ENCODE measurements at places on chromosomes 3 and 15.

- no peak for DNase-seq
These were observed 12.1 kb upstream of the XRN1 start for GRCh38 chr3:142459929-142460328.

DNA sequence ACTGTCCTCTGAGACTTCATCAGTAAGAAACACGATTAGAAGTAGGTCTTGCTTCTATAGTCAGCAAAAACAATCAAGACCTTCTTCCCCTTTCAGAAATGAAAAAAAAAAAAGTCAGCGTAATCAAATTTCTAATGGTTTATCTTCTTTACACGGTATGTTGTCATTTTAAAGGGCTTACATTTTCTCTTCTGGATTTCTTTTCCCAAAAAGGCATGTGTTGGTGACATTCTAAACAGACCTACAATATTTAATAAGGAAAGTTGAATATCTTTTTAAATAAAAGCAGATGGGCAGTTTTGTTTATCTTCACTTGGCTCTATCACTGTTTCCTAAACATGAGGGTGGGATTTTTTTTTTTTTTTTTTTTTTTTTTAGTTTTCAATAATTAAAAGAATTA, 197.3 kb upstream of the ADAMTS9 start:
- no peak for DNase-seq

GRCh38 chr15:31866248-31866647, 164.1 kb upstream of the CHRNA7 start:
- no peak for DNase-seq

GRCh38 chr3:115359536-115359935, 212.4 kb upstream of the ZBTB20 start:
- no peak for DNase-seq

GRCh38 chr15:73560501-73561117, 72.6 kb downstream of the NPTN start:
- no peak for DNase-seq

GRCh38 chr3:409011-409410, 212.4 kb downstream of the CHL1 start:
- DNase-seq = no peak

DNA sequence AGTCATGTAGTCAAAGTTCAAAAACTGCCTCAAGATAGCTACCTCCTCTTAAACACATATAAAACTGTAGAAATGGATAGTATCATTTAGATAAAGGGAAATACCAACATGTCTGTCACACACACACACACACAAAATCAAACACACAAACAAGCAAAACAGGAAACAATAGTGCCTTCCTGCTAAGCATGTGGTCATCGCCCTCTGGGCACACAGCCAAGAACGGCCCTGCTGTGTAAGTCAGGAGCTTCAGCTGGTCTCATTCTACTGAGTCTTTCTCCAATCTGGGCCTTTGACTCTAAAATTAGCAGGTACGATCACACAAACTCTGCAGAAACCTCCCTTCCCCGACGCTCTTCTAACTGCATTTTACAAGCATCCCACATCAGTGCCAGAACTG, 272.2 kb upstream of the CHRNA7 start:
- no peak for DNase-seq

GRCh38 chr15:95561463-95561862, 769.0 kb upstream of the NR2F2 start:
- DNase-seq = no peak

GRCh38 chr3:45153658-45154437, 7.7 kb upstream of the CDCP1 start:
- DNase-seq = no peak

GRCh38 chr15:39009740-39010139, 445.1 kb upstream of the RASGRP1 start:
- no peak for DNase-seq

GRCh38 chr3:98855806-98856400, 45.6 kb downstream of the DCBLD2 start:
- DNase-seq = no peak

GRCh38 chr15:63233667-63234423, 43.6 kb upstream of the APH1B start:
- DNase-seq = no peak

- DNase-seq = no peak
These were observed 389.0 kb upstream of the THBS1 start for GRCh38 chr15:39191871-39192291.

- no peak for DNase-seq
These were observed 1.5 kb upstream of the U2SURP start for GRCh38 chr3:142999881-143000280.

GRCh38 chr3:194166682-194167479, 30.9 kb downstream of the HES1 start:
- DNase-seq = no peak

- DNase-seq = no peak
These were observed 102.2 kb downstream of the ABI3BP start for GRCh38 chr3:100891033-100891432.

GRCh38 chr3:153273217-153273616, 111.2 kb downstream of the RAP2B start:
- DNase-seq = no peak

DNA sequence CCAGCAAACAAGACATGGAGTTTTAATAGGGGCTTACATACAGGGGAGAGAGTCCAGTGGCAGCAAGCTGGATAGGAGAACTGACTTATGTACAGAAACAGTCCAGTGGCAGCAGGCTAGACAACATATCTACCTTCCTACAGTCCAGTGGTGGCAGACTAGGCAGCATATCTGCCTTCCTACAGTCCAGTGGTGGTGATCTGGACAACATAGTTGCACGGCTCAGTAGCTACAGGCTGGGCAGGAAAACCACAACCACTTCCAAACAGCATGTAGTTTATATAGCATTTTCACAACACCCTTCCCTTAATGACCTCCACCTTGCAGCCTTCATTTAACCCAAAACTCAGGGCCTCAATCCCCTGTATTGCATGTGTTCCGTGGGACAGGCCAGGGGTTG, 181.3 kb upstream of the EIF1B start:
- no peak for DNase-seq

DNA sequence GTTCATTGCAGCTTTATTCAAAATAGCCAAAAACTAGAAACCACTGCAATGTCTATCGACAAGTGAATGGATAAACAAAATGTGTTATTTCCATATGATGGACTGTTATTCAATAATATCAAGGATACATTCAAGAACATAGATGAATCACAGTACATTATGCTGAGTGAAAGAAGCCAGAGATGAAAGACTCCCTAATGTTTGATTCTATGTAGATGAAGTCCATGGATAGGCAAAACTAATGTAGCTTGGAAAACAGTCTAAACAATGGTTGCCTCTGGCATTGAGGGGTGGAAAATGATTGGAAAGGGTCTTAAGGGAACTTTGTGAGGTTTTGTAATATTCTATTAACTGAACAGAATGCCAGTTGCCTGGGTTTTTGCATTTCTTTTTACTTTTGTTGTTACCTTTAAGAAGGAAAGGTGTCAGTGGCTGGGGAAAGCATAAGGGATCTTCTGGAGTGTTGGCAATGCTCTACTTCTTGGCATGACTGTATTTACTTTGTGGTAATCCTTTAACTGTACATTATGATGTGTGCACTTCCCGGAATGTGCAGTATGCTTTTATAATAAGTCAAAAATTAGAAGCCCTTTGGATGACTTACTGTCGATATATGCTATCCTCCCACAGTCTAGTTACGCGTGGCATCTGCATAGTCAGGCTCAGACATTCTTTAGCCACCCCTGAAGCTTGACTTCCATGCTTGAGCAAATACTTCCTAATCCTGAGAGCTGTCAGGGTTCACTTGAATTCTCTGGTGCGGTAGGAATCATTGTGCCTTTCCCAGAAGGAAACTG, 20.5 kb upstream of the ATP10A start:
- no peak for DNase-seq

DNA sequence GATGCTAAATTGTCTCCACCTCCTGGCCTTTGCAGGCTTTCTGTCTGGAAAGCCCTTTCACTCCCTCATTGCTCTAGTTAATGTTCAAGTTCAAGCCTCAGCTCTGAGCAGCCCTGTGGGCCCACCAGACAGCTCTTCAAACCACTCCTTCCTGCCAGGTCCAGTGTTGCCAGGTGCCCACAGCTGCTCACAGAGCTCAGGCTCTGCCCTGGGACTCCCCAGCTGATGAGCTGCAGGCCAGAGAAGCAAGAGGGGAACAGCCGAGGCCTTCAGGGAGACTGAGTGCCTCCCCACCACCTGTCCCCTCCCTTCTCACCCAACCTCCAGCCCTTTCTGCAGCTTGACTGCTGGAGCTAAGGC, 1.3 kb upstream of the ZBTB47 start:
- DNase-seq = no peak

DNA sequence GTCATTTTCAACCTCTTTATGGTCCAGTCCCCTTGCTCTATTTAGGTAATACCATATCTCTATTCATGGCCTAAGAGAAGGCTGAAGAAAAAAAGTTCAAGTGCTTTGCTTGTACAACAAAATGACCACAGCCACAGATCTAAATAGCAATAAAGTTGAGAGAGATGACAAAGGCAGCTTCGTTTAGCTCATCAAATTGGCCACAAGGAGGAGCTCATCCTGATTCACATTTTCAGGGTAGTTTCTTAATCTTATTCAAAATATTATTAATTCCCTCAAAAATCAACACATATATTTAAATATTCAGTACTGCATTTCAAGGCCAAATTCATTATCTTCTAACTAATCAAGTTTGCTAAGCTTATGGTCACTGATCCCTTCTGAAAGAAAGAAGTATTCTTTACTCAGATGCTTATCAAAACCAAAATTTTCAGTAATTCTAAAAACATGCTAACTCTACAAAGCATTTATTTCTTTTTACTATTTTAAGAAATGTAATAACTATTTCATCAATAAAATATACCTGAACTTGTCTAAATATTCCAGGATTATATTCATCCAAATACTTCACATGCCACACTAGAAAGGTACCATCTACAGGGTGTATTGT, 85.5 kb downstream of the DMXL2 start:
- no peak for DNase-seq

DNA sequence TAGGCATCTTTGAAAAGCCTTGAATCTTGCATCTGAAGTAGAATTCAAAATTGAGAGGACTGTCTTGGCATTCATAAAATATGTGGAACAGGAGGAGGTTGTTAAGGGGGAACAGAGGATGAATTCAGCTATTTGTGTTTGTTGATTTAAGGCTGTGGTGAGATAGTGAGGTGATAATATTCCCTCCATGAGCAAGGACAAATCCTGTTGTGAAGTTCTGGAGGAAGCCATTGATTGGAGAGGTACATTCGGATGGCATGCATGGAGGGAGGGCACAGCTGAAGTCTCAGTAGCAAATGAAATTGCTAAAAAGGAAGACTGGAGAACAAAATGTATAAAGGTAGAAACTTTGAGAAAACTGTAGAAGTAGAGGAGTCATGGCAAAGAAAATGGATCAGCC, 443.8 kb downstream of the NLGN1 start:
- no peak for DNase-seq

DNA sequence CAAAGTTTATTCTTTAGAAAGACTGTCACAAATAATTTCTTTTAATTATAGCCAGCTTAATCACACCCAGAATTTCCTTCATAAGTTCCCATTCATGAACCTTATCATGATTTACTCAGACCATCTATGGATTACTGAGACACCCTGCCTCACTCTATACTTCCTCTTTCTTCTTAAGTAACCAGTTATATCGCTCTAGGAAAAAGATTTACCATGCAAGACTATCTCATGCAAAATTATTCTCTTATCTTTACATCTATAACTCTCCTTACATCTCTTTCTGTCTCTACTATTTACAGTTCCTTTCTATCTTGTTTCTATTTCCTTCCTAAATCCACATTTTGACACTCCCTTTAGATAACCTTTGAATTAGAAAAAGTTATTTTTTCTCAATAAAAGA, 316.8 kb downstream of the POLQ start:
- no peak for DNase-seq

DNA sequence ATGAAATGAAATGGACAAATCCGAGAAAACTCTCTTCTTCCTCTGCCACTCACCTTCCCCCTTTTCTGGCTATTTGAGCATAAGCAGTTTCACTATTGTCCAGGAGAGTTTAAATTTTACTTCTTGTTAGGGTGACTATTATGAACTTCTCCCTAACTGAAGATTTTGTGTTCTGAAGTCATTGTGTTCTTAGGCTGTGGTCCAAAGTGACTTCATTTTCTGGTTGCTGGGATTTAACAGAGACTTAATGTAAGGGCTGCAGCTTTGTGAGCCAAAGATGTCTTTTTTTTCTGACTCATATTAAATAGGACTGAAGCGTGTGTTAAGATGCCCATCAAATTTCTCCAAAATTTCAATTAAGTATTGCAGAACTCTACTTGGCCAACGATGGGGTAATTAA, 46.5 kb upstream of the FSTL1 start:
- no peak for DNase-seq

DNA sequence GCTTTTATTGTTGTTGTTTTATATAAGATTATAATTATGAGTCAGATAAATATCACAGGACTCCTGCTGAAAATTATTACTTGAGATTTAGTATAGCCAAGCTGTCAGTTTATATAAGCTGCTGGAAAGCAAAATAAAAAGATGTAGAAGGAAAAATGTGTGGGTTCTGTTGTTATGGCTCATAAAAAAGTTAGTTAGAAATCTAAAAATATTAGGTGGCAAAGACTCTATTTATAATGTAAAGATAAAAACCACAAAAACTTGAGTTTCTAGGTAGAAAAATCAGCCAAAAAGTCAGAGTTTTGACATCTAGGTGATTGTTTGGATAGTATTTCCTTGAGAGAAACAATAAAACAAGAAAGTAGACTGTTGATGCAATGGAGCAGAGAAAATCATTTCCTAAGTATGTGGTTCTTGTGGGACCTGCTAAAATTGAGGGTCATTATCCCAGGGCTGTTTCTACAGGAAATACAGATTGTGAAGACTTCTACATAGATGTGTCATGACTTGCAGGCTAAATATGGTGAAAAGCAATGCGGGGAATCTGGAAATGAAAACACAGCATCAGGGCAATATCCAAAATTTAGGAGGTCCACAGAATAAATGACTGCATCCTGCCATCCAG, 1109.6 kb upstream of the CADM2 start:
- DNase-seq = no peak

DNA sequence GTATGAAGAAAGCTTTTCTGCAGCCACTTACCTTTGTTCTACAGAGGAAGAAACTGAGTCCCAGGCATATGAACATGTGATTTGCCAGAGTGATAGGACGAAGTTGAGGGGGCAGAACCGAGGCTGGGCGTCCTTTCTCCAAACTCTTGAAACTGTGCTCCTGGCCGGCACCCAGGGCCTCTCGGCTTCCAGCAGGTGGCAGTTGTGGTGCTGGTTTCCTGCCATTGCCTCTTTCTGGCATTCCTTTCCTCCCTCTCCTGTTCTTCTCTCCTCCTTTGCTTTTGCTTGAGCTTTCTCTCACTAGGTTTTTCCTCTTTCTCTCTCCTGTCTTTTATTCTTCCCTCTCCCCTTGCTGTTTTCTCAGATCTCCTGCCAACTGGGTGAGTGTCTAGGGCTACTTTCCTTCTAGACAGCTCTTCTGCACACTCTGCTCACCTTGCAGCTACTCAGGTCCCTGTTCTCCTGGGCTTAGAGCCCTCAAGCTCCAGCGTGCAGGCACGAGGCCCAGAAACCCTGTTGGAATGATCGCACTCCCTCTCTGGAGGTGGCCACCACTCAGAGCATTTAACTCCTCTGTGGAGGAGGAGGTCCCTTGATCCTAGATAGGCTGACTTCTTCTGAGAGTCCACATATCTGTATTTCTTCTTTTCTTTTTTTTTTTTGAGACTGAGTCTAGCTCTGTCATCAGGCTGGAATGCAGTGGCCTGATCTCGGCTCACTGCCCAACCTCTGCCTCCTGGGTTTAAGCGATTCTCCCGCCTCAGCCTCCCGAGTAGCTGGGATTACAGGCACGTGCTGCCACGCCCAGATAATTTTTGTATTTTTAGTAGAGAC, 26.2 kb downstream of the TRAK1 start:
- no peak for DNase-seq

- DNase-seq = no peak
These were observed 49.4 kb upstream of the SYNPR start for GRCh38 chr3:63228677-63229076.

GRCh38 chr3:66582721-66583423, 82.0 kb upstream of the LRIG1 start:
- peak; percentile 11 for DNase-seq

Measured in stimulated activated CD4-positive, alpha-beta T cell treated with anti-CD3 and anti-CD28 coated beads, Interleukin-4, amount 100 ng/mL, for 48 hours (primary cell).